ENCODE measurements at places on chromosomes 12 and 14.

- no peak for DNase-seq
Measured at GRCh38 chr12:68291396-68292036, 38.1 kb upstream of the IL22 start.

- DNase-seq = peak; percentile 1
Measured at GRCh38 chr12:111715279-111715678, 29.4 kb downstream of the ACAD10 start.

DNA sequence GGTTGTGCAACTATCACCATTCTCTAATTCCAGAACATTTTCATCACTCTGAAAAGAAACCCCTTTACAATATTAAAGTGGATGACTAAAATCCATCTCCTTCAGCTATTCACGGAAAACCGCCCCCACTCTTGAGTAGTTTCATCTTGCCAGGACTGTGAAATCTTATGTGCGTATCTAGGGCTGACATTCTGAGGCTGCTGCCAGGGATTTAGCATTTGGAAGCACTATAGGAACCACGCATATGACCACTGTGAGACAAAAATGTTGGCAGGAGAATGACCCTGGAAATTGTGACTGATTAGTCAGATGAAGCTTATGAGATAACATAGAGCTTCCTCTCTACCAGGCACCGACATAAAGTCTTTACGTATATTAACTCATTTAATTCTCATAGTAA, 305.2 kb upstream of the PDE3A start:
- no peak for DNase-seq

GRCh38 chr12:64034901-64035576, 187.1 kb downstream of the KICS2 start:
- DNase-seq = no peak

DNA sequence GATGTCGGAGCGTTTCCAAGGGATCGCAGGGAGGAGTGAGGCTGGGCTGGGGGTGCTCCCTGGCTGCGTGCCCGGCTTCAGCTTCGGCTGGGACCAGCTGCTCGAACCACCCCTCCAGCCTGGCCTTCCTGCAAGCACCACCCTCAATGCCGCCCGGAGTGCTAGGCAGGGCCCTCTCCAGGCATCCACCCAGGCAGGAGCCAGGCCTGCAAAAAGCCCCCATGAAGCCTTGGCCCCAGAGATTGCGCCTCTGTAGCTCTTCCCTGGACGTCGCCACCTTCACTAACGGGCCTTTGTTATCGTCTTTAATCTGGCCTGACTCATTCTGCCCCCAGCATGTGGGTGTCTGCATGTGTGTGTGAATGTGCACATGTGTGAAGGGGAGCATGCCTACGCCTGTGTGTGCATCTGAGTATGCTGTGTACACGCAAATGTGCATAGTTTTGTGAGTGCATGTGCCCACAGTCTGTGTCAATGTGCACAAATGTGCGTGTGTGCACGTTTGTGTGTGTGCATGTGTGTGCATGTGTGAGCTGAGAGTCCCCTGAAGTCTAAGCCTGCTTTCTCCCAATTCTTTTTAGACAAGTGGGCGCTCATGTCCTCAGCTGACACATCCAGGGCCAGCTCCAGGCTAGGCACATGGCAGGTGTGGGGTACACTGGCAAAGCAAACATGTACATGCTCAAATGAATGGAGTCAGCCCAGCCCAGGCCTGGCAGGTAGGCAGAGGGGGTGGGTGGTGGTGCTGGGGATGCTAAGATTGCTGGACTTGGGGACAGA, 195.4 kb upstream of the C14orf180 start:
- DNase-seq = no peak

DNA sequence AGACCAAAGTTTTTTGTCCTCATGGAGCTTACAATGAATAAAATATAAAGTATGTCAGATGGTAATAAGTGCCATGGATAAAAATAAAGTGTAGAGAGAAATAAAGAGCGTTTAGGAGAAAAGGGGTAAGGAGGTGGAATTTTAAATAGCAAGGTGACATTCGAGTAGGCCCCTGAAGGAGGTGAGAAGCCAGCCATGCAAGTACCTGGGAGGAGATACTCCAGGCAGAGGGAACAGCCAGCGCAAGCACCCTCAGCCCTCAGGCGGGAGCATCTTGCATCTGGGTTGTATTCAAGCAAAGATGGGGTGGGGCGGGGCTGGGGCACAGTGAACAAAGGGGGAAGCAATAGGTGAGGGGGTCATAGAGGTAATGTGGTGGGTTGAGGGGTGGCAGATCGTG, 4.3 kb downstream of the TBC1D30 start:
- no peak for DNase-seq

- peak; percentile 17 for DNase-seq
Measured at GRCh38 chr14:63650256-63650952, 8.7 kb upstream of the WDR89 start.

DNA sequence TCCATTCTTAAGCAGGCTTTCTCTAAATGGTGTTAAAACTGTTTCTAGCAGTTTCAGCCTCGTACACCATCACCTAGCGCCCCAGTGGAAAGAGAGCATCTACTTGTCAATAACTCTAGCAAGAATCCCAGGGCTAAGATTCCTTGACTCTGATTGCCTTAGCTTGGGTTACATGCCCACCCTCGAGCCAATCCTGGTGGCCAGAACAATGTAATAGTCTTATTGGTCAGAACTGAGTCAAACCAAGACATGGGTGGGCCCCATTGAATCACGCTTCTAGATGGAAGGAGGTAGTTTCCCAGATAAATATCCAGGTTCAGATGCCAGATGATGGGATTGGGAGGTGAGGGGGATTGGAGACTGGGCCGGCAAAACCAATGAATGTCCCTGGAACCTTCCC, 55.9 kb upstream of the MED13L start:
- no peak for DNase-seq

DNA sequence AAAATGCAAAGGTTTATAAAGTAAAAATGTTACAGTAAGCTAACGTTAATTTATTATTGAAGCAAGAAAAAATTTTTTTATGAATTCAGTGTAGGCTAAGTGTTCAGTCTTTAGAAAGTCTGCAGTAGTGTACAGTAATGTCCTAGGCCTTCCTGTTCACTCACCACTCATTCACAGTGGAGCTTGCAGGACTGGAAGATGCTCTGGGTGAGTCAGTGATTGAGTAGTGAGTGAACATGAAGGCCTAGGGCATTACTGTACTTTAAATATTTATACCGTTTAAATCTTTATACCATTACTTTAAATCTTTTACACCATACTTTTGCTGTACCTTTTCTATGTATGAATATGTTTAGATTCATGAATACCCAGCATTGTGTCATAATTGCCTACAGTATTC, 120.3 kb upstream of the SLC38A4 start:
- no peak for DNase-seq
